NCI-H1417 (cell line): ENCODE measurements at places on chromosomes 6 and 20.

GRCh38 chr6:151009576-151009975, 144.1 kb downstream of the MTHFD1L start:
- DNase-seq: no peak

GRCh38 chr20:15923030-15923776, 650.0 kb downstream of the KIF16B start:
- DNase-seq: no peak

DNA sequence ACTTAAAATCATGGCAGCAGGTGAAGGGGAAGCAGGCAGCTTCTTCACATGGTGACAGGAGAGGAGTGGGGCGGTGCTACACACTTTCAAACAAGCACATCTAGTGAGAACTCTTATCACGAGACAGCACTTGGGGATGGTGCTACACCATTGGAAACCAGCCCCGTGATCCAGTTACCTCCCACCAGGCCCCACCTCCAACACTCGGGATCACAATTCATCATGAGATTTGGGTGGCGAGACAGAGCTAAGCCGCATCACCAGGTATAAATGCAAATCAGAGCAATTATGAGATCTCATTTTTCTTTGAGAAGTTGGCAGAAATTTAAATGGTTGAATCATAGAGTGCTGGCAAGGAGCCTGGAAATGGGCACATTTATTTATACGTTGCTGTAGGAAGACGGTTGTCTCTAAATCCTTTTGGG, 31.4 kb downstream of the IGF2R start:
- DNase-seq: no peak

DNA sequence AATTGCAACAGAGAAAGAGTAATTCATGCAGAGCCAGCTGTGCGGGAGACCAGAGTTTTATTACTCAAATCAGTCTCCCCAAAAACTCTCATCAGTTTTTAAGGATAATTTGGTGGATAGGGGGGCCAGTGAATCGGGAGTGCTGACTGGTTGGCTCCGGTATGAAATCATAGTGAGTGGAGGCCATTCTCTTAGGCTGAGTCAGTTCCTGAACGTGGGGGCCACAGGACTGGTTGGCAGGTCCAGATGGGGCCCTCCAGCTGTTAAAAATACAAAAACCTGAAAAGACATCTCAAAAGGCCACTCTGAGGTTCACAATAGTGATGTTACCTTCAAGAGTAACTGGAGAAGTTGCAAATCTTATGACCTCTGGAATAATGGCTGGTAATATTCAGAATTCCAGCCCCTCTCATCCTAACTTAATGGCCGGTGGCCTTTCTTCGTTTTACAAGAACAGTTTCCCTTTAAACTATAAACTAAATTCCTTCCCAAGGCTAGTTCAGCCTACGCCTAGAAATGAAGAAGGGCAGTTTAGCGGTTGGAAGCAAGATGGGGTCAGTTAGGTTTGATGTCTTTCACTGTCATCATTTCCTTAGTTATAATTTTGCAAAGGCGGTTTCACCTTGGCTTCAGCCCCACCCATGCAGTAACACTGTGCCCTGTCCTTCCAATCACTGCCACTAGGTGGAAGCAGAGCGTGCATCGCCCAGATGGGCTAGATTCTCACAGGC, 6.8 kb upstream of the MICA start:
- peak; percentile 64 for DNase-seq

- DNase-seq: no peak
These were observed 128.6 kb upstream of the BACH2 start for GRCh38 chr6:90425161-90425641.

DNA sequence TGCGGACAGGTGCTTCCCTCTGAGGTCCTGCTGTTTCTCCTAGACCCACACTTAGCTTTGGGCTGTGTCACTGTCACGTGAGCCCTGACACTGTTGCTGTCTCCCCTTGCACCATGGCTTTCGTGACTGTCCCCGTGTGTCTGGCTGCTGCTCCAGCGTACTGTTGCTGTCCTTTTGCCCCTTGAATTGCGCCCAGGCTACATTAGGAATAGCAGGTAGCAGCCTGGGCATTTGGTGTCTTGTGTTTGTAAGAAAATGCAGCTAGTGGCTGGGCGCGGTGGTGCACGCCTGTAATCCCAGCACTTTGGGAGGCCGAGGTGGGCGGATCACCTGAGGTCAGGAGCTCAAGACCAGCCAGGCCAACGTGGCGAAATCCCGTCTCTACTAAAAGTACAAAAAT, 46.1 kb downstream of the GMPR start:
- no peak for DNase-seq

DNA sequence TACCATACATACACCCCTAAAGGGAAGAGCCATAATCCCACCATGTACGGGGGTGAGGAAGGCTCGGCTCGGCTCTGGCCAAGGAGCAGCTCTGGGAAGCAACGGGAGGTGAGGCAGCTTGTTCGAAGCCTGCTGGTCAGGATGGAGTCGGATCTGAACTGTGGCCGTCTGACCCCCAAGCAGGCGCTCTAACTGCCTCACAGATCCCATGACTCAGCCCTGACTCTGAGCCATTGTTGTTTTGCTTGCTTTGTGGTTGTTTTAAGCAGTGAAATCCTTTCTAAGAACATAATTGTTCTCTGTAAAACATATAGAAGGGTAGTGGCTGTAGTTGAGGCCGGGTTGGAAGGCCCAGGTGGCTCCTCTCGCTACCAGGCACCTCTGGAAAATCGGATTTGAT, 10.9 kb downstream of the C6orf132 start:
- no peak for DNase-seq

- DNase-seq: no peak
These were observed 557.9 kb upstream of the ID4 start for GRCh38 chr6:19279273-19279684.

DNA sequence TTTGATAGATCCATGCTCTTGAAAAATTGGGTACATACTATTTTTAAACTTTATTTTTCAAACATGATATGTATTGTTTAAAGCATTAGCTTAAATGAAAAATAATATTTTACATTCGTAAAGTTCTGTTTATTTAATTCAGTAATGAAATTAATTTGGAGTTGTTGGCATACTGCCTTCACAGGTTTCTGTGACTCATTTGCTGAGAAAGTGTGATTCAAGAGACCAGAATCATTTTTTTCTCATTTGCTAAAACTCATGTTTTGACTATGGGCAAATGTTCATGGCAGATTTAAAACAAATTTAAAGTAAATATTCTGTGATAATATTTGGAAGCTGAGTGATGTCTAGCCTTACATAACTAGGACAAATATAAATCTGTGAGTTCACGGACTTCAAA, 230.4 kb downstream of the BCKDHB start:
- no peak for DNase-seq

DNA sequence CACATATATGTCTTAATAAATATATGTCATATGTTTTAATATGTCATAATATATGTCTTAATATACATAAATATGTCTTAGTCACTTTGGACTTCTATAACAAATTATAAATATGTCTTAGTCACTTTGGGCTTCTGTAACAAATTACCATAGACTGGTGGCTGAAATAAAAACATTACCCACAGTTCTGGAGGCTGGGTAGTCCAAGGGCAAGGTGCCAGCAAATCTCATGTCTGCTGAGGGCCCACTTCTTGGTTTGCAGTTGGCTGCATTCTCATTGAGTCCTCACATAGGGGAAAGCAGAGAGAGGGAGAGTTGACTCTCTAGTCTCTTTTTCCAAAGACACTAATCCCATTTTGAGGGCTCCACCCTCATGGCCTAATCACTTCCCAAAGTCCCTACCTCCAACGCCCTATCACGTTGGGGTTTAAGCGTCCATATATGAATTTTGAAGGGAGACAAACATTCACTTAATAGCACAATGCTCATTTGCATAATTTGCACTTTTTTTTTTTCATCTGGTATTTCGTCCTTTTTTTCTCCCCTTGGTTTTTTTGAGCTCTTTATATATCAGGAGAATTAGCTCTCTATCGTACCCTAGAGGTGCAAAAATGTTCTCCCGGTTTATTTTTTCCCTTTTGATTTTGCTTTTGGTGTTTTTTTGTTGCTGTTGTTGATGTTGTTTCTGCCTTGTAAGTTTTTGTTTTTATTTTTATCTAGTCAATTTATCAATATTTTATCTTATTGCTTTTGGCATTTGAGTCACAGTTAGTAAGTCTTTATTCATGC, 266.4 kb downstream of the PLCB1 start:
- no peak for DNase-seq

GRCh38 chr20:62508641-62509051, 32.9 kb upstream of the GATA5 start:
- peak; percentile 23 for DNase-seq

DNA sequence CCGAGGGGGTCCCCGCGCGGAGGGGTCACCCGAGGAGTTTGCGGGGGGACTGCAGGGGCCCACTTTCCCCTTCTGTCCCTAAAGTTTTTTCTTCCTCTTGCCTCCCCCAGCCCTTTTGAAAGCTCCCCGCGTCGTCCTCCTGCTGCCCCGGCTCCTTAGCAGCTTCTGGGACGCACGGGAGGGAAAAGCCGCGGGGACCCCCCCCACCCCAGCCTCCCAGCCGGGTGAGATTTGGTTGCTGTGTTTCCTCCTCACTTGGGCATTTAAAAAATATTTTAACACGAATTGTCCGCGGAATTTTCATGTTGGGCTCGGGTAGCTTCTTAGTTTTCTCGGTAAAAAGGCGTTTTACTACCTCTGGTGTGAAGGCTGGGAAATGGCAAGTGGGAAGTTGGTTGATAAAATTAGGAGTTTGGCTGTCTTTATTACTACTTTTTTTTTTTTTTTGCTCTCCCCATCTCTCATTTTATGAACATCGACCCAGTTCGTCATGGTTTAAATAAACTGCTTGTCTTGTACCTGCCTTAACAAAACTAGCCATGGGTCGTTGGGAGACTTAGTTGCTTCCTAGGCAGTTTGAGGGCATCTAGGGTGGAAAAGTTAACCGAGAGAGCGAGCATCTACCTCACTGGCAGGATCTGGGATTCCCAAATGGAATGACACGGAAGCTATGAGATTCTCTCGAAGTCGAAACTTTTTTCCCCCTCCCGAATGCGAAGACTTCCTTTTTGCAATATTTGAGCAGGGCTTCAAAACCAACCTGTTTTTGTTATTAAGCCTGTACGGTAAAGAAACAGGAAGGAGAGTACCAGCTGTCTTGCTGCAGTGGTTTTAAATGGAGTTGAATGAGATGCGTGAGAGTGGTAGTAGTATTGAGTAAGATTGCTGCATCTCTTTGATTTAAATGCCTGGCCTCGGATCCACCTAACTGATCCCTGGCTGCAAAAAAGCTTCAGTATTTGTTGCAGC, 868 bp downstream of the NCOA3 start:
- DNase-seq: peak; percentile 43

GRCh38 chr6:168737481-168737880, 296.5 kb downstream of the SMOC2 start:
- DNase-seq: no peak

- DNase-seq: no peak
These were observed 31.4 kb downstream of the FYN start for GRCh38 chr6:111841822-111842221.

GRCh38 chr6:33915134-33915533, 111.3 kb upstream of the MLN start:
- DNase-seq: no peak

GRCh38 chr6:1735239-1735803, 125.6 kb downstream of the FOXC1 start:
- DNase-seq: peak; percentile 35

GRCh38 chr6:56714982-56715456, 72.3 kb upstream of the DST start:
- peak; percentile 25 for DNase-seq

DNA sequence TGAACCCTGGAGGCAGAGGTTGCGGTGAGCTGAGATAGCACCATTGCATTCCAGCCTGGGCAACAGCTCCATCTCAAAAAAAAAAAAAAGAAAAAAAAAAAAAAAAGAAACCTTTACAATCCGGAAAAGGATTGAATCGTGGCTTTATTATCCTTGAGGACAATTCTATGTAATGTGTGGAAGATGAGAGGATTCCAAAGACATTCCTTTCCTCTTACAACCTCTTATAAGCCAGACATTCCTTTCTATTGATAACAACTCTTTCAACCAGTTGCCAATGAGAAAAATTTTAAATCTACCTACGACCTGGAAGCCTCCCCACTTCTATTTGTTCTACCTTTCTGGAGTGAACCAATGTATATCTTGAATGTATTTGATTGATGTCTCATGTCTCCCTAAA, 91.2 kb upstream of the EEF1E1 start:
- DNase-seq: no peak

- no peak for DNase-seq
These were observed 106.1 kb downstream of the NOL4L start for GRCh38 chr20:32479012-32479411.

GRCh38 chr6:31815025-31815838, at the start of the genes HSPA1A and HSPA1L:
TSS of gene HSPA1A (plus strand) at chr6:31815543. CDS start at chr6:31815757, 214 bp downstream.
TSS of gene HSPA1L (minus strand) at chr6:31815283. CDS start at chr6:31811972, 3,311 bp downstream.
- DNase-seq: peak; percentile 95

DNA sequence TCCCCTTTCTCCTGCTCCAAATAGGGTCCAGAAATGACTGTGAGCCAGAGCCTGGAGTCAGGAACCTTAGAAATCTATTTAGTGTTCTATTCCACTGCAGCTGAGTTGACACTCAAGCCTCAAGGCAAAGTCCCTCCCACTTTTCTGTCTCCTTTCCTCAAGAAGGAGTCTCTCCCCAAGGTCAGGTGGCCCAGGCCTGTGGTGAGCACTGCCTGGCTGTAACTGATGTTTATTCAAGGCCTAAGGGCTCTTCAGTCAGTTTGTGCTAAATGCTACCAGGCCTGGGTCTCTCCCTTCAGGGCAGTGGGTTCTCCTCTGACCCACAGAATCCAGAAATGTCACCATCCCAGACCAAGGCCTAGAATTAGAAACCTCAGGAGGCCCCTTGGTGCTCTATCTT, 1042.9 kb upstream of the EPHA7 start:
- DNase-seq: no peak
